Thyroid gland (tissue), 4 donors: ENCODE measurements at places on chromosomes 1 and 21.

- no peak for DNase-seq
Observed at GRCh38 chr1:229031061-229031460, 239.8 kb upstream of the RAB4A start.

GRCh38 chr1:243474906-243475305 lies 219.1 kb downstream of the SDCCAG8 start:
- no peak for DNase-seq

GRCh38 chr1:230824551-230824918 lies 43.8 kb downstream of the C1orf198 start:
- no peak for DNase-seq

DNA sequence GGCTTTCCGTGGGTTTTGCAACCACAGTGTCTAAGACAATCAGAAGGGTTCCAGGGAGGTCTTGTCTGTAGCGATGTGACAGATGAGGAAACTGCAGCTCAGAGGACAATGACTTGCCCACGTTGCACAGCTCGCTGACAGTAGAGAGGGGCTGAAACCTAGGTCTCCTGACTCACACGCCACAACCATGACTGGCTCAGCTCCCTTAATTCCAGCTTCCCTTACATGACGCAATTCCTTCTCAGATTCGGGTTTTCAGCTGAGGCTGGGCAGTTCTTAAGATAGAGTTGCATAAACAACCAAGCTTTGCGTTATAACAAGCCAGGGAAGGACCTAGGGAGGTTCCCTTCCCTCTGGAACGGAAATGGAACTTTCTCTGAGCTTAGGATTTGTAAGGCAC lies 36.3 kb downstream of the DHCR24 start:
- no peak for DNase-seq

- DNase-seq: no peak
Observed at GRCh38 chr21:27026501-27026900, 59.6 kb upstream of the ADAMTS5 start.

DNA sequence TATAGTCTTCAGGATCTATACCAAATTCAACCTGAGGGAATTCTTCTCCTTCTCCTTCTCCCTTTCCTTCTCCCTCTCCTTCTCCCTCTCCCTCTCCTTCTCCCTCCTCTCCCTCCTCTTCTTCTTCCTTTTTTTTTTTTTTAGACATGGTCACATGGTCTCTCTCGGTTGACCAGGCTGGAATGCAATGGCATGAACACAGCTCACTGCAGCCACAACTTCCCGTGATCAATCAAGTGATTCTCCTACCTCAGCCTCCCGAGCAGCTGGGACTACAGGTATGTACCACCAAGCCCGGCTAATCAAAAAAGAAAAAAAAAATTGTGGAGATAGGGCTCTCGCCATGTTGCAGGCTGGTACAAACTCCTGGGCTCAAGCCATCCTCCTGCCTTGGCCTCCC lies 51.5 kb downstream of the DNAI4 start:
- DNase-seq: no peak

DNA sequence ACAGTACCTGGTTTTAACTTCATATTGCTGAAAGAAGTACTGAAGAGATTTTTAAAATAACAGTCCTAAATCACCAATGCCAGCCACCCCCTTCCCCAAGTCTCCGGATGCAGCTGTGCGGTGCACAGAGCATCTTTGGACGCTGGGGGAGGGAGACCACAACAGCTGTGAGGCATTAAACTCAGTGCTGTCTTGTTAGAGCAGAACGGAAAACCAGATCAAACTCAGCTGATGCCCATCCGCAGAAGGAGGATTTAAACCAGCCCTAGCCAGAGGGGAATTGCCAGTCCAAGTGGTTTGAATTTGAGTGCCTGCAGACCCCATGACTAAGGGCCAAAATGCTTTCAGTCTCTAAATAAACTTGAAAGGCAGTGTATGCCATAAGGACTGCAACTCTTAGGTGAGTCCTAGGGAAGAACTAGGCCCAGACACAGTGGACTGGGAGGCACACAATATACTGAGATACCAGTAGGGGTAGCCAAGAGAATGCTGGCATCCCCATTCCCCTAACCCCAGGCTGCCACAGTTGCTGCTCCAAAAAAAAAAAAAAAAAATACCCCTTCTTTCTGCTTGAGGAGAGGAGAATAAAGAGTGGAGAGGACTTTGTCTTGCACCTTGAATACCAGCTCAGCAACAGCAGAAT lies 576.2 kb downstream of the NEGR1 start:
- DNase-seq: no peak
